Cortex of kidney (tissue), 1 donor: ENCODE measurements at places on chromosomes 13 and 19.

DNA sequence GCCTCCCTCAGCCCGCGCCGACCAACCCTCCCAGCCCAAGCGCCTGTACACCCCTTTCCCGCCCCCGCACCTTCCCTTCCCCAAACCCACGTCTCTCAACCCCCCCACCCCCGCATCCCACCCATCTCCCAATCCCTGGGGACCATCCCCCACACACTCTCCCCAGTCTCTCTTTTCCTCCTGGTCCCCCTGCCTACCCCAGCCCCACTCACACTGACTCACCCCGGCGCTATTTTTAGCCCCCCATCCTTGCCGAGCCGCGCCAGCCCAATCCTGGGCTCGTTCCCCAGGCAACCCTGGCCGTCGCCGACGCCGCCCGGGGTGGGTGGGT is 11.7 kb downstream of the CIC start:
- DNase-seq = no peak

DNA sequence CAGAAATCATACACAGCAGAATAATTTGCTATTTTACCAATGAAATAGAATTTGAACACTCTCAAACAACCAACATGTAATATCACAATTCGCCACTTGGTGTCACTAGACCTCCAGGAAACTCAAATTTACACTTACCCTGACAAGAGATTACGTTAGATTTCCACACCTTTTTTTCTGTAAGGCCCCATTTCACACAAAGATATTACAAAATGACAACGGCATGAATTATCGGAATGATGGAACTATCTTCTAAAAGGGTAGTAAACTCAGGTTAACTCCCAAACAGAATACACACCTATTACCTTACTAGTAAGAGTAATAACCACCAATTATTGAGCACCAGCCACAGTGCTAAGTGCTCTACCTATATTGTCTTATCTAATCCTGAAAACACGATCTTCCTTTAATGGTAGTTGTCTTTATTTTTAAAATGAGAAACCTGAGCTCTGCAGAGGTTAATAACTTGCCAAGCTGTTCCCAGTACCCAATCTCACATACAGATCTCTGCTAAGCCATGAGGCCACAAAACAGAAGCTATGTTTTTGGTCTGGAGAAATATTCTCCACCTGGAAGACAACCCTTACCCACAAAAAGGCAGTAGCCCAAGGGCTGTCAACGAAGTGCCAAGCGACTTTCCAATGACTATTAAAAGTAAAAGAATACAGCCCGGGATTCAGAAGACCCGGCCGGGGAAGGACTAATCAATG is 152.4 kb downstream of the DCLK1 start:
- no peak for DNase-seq

GRCh38 chr19:58466089-58466759 is 656 bp upstream of the ZNF324 start:
- DNase-seq = no peak

DNA sequence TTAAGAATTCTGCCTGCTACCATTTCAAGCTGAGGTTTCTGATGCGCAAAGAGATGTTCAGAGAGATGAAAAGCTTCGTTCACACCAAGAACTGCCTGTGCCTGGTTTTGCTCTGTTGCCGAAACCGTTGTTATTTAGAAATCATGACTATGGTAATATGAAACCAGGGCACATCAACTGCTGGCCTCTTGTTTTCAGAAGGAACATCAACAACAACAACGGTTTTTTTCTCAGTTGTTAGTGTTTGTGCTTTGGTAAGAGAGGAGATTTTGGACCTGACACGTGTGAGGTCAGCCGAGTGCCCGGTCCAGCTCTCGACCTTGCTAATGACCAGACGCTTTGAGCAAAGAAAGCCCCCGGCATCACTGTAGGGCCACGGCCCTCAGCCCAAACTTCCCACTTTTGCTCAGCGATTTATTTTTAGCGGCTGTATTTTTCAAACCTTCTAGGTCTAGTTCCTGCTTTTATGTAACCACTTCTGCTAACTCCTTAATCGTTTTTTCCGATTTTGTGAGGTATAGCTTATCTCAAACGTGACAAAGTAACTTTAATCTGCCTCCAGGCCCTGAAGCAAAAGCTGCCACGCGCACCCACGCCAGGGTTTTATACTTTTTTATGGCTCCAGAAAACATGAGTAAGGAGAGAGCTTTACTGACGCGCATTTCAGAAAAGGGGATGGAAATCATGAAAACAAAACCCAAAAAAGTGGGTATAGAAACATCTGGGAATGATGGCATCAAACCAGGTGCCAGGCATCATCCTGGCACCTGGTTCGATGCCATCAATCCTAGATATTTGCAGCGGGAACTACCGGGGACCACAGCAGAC is 42.0 kb downstream of the KLF2 start:
- no peak for DNase-seq

GRCh38 chr13:112983042-112983305 is 14.0 kb downstream of the MCF2L start:
- DNase-seq = no peak

GRCh38 chr13:24234200-24234915 is 73.8 kb downstream of the SPATA13 start:
- no peak for DNase-seq

GRCh38 chr19:49432141-49433073 is 7.2 kb downstream of the GFY start:
- no peak for DNase-seq

DNA sequence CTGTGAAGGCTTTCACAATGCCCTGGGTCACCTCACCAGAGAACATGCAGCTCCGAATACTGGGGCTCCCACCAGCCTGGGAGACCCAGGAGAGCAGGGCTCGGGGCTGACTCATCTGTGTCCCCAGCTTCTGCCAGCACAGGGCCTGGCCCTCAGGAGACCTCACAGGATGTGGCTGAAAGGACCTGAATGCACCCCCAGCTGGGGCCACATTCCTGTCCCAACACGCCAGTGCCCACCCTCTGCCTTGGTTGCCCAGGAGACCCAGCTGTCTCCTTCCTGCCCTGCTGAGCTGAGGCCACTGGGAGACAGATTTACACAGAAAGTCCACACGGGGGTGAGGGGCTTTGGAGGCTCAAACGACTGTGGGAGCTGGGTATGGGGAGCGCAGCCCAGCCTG is 11.9 kb downstream of the BCAT2 start:
- no peak for DNase-seq

- DNase-seq = no peak
These were observed 1308.4 kb downstream of the SLITRK5 start for GRCh38 chr13:88979465-88980175.

- DNase-seq = no peak
These were observed 8.3 kb downstream of the HMGB1 start for GRCh38 chr13:30457306-30457891.

- no peak for DNase-seq
These were observed 8.5 kb downstream of the CEBPG start for GRCh38 chr19:33382006-33382405.

DNA sequence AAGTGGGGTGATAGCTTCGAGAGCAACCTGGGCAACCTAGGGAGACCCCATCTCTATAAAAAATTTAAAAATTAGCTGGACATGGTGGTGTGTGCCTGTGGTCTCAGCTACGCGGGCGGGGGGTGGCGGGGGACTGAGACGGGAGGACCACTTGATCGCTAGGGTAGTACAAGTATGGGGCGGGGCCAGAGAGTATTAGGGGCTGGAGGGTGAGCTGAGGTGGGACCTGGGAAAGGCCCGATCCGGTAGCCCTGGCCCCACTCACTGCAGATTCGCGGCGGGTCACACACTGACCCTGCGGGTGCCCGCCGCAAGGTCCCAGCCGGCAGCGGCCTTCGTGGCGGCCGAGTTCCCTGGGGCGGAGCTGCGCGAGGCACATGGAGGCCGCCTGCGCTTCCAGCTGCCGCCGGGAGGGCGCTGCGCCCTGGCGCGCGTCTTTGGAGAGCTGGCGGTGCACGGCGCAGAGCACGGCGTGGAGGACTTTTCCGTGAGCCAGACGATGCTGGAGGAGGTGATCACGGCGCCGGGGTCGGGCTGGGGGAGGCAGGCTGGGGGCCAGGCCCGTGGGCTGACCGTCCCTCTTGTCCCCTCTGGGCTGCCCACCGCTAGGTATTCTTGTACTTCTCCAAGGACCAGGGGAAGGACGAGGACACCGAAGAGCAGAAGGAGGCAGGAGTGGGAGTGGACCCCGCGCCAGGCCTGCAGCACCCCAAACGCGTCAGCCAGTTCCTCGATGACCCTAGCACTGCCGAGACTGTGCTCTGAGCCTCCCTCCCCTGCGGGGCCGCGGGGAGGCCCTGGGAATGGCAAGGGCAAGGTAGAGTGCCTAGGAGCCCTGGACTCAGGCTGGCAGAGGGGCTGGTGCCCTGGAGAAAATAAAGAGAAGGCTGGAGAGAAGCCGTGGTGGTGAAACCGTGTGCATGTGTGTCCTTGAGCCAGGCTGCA is 2.0 kb upstream of the ARHGAP45 start:
- no peak for DNase-seq

GRCh38 chr19:41530184-41530534 is 45.8 kb upstream of the CEACAM21 start:
- DNase-seq = no peak

DNA sequence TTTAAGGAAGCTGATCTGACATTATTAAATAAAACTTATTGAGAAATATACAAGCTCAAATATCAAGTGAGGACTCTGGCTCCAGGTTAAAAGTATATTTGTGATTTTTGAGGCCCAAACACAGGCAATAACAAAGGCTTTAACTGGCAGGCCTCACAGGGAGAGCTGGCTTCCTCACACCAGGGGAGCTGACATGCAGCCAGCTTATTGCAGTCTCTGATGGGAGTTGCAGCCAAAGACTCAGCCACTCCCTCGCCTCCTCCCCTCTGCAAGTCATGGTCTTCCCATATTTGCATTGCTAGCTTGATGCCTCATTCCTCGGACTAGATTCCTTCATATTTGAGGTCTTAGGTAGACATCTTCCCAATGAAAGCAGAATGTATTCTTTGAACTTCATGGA is 647.1 kb upstream of the SLITRK6 start:
- DNase-seq = no peak

- DNase-seq = no peak
These were observed at the start of gene MIDN for GRCh38 chr19:1248139-1248785. Gene MIDN (plus strand): TSS chr19:1248583. CDS start chr19:1250297, 1,714 bp downstream.

DNA sequence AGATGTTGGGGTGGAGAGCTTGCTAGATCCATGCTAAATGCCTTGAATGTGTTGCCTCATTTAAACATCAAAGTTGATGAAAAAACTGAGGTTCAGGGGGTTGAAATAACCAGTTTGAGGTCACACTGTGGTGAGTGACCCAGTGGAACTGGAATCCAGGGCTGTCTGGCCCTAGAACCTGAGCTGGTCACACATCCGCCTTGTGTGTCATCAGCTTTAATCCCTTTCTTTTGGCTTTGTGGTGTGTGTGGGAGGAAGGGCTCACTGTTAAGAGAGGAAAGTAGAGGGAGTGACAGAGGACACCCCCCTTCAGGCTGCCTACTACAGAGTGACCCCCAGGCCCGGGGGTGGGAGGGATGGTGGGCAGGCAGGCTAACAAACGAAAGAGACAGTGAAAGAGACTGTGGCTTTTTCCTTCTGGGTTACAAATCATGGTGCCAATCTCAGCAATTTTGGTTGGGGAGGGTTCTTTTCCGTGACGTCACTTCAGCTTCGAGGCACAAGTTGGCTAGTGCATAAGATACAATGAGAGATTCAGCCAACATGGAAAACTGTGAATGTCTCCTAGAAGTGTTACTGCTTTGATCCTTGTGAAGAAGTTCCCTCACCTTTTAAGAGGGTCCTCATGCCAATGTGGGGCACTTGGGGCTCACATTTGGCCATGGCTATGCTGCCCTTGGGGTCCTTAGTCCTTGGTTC is 164.9 kb downstream of the DLEU7 start:
- no peak for DNase-seq

DNA sequence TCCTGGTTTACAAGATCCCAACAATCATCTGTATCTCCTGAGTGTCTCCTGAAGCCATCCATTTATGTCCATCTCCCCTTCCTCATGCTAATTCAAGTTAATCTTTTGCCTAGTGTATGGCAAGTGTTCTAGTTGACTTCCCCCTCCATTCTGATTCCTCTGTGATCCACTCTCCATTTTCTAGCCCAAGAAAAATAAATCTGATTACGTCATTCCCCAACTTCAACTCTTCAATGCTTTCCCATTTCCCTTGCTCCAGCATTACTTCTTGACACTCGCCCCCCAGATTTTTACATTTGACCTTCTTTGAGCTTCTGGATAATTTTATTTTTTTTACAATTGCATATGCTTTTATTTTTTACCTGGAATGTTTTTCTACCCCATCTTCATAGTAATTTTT is 640.8 kb downstream of the TBC1D4 start:
- DNase-seq = no peak

- DNase-seq = no peak
These were observed 969 bp upstream of the CEACAM5 start for GRCh38 chr19:41707502-41707812.

DNA sequence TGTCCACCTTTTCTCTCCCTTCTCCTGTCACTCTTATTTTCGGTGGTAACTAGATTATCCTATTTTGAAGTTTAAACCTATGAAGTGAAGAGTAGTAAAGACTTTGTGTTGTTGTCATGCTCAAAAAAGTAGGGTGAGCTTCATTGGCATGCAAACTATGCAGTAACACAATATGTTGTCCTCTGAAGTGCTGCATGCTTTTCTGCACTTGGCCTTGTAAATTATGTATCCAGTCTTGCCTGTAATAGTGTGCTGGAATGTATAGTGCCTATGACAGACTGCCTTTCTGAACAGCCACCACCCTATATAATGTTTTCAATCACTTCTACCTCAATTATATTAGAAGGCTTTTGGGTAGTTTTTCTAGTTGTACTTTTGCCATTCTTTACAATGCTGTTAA is 1198.2 kb upstream of the PCDH20 start:
- no peak for DNase-seq

- DNase-seq = no peak
These were observed 787 bp downstream of the ZNF580 start for GRCh38 chr19:55641426-55642152.

GRCh38 chr19:17358395-17358794 is 18.7 kb downstream of the PLVAP start:
- no peak for DNase-seq

GRCh38 chr13:46062185-46062584 is 9.6 kb upstream of the ZC3H13 start:
- no peak for DNase-seq

DNA sequence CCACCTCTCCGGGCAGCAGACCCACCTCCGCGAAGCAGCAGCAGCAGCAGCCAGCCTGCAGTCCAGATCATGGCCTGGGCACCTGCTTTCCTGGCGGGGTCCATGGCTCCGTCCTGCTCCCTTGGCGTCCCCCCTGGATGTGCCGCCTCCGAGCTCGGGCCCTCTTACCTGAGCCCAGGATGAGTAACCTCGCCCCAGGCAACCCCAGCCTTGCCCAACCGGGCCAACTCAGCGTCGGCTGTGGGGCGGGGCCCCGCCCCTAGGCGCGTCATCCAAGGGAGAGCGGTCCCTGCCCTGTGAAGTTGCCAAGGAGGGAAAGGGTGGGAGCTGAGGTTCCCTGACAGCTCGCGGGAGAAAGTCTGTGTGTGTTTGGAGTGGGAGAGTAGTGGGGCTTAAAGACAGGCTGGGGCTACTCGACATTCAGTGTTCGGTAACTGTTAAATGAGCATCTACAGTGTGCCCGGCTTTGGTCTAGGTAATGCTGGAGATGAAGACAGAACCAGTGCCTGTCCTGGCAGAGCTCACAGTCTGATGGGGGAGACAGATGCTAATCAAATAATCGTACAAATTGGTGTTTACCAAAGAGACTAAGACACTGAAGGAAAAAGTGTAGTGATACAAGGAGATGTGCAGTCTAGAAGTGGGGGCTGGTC is at the start of gene LYPD3:
TSS of gene LYPD3 (minus strand) at position 141 of the 653 bp plus-strand sequence. CDS start at position 104, 37 bp downstream.
- no peak for DNase-seq
